ENCODE measurements at places on chromosomes 7 and 10.

- no peak for DNase-seq
Observed at GRCh38 chr10:30510932-30511700, 77.1 kb downstream of the MAP3K8 start.

- DNase-seq, result peak; percentile 91
Observed at GRCh38 chr10:33129141-33129995, 171.3 kb upstream of the ITGB1 start.

DNA sequence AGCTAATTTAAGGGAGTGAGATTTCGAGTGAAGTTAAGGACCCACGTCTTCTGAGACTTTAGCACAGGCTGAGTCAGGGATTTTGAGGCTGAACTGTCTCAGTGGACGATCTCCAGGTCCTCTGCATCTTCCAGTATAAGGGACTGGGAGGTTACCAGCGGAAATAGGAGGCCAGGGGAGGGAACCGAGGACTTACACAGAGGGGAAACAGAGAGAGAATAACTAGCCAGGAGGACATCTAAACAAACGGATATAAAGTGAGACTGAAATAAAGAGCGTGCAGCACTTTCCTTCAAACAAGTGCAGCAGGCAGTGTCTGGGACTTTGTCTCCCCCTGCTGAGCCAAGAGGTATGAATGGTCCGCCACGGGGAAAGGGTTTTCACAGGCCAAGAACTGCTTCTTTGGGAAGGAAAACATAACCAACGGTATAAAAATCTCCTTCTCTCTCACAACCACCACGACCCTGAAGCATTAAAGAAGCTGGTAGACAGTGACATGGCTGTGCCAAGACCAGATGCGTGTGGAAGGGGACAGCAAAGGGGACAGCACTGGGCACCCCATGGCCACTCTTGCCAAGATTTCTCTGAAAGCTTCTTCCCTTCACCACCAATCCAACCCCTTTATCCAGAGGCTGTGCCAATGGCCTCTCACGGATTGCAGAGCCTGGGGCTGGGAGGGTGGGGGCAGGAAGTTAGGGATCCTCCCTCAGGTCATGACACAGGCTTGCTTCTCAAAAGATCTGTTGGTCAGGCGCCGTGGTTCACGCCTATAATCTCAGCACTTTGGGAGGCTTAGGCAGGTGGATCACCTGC lies 72.0 kb downstream of the SLC37A3 start:
- DNase-seq, result peak; percentile 88

GRCh38 chr10:48215486-48216203 lies 58.9 kb downstream of the FRMPD2 start:
- DNase-seq, result peak; percentile 47

GRCh38 chr7:90626013-90626412 lies 29.9 kb downstream of the CDK14 start:
- DNase-seq, result peak; percentile 57

Data from GM03348 (cell line).